ENCODE measurements at places on chromosomes 5 and 9. TPM values are rescaled to one million over a fixed set of nuclear protein-coding genes. Genes with fewer than 3 reads are reported as not detected.

STOM gene
- total RNA-seq, result 51.7 TPM

KIF4B gene
- 0.05 TPM for total RNA-seq

PCDHGA2 gene
- 0.17 TPM for total RNA-seq

NFIB gene
- total RNA-seq, result not detected

CDH9 gene
- total RNA-seq, result not detected

BTNL9 gene
- not detected for total RNA-seq

LECT2 gene
- total RNA-seq, result not detected

CARD6 gene
- 2.3 TPM for total RNA-seq

LCNL1 gene
- not detected for total RNA-seq

GGTA1 gene
- 0.12 TPM for total RNA-seq

SLC28A3 gene
- total RNA-seq, result 0.60 TPM

LCN1 gene
- total RNA-seq, result not detected

ARAP3 gene
- 7.2 TPM for total RNA-seq

FABP6 gene
- not detected for total RNA-seq

GLRA1 gene
- total RNA-seq, result not detected

PCDHA1 gene
- not detected for total RNA-seq

ARL10 gene
- total RNA-seq, result 22.3 TPM

SLC6A3 gene
- total RNA-seq, result not detected

ADAM19 gene
- total RNA-seq, result 348 TPM

FAM169A gene
- 3.5 TPM for total RNA-seq

RUFY1 gene
- 37.0 TPM for total RNA-seq

FAXDC2 gene
- total RNA-seq, result not detected

LOX gene
- total RNA-seq, result not detected

TAF1L gene
- total RNA-seq, result 0.03 TPM

PCDHA4 gene
- not detected for total RNA-seq

DDX4 gene
- total RNA-seq, result not detected

MED7 gene
- 15.5 TPM for total RNA-seq

DMGDH gene
- not detected for total RNA-seq

IFNB1 gene
- total RNA-seq, result 0.23 TPM

FBP2 gene
- not detected for total RNA-seq

OTP gene
- total RNA-seq, result not detected

GDA gene
- not detected for total RNA-seq

RAI14 gene
- total RNA-seq, result 1.5 TPM

PTGDS gene
- not detected for total RNA-seq

NMUR2 gene
- not detected for total RNA-seq

SV2C gene
- not detected for total RNA-seq

CTNND2 gene
- total RNA-seq, result not detected

CCL21 gene
- not detected for total RNA-seq

ZNF454 gene
- not detected for total RNA-seq

CEL gene
- 1.8 TPM for total RNA-seq

MYO10 gene
- total RNA-seq, result 0.41 TPM

CTSV gene
- 0.24 TPM for total RNA-seq

GBA2 gene
- 54.7 TPM for total RNA-seq

ALDH1B1 gene
- 31.4 TPM for total RNA-seq

FIBCD1 gene
- not detected for total RNA-seq

IRX4 gene
- not detected for total RNA-seq

SPATA31A3 gene
- total RNA-seq, result not detected

All from activated T-helper 1 cell treated with anti-CD3 and anti-CD28 coated beads, Interleukin-12 subunit alpha, Interleukin-12 subunit beta, Interleukin-2, Interleukin-4 antibody, amounts not matched to agents 30 ng/mL and 10 ng/mL and 1 ng/mL, durations not matched to agents 14 hours and 24 hours and 36 hours (primary cell).